ENCODE measurements at places on chromosomes 5 and 9.
A peak's percentile ranks its signal among the peaks of the same experiment; 100 is the strongest.

DNA sequence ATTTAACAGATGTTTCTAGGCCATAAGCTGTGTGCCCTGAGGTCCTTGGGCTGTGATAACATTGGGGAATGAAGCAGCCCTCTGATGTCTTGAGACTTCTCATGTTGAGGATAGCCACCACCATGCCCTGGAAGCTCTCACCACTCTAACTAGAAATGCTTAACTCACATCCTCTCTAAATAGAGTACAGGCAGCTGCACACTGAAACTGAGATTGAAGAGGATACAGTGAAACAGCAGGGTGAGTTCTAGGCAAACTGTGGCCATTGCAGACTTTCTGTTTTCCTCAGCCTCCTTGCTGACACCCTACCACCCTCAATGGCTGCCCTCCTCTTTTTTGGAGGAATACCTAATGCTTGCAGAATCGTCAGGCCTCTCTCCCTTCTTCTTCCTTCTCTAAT lies 22.4 kb downstream of the UTP15 start:
- DNase-seq, result no peak

DNA sequence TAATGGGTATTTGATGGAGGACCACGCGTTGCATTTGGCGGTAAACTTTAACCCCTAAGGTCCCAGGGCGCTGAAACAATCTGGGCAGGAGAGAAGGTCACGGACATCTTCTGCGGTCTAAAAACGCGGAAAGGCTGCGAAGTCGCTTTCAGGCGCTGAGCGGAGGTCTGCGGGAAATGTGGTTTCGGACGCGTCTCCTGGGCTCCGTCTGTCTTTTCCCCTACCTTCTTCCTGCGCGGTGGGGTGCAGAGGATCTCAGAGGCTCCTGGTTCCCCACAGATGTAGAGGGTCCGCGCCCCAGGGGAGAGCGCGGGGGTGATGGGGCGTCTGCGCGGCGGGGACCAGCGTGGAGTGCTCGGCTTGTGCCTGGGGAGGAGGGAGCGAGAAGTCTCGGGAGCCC lies 58.4 kb downstream of the ZNF510 start:
- no peak for DNase-seq

DNA sequence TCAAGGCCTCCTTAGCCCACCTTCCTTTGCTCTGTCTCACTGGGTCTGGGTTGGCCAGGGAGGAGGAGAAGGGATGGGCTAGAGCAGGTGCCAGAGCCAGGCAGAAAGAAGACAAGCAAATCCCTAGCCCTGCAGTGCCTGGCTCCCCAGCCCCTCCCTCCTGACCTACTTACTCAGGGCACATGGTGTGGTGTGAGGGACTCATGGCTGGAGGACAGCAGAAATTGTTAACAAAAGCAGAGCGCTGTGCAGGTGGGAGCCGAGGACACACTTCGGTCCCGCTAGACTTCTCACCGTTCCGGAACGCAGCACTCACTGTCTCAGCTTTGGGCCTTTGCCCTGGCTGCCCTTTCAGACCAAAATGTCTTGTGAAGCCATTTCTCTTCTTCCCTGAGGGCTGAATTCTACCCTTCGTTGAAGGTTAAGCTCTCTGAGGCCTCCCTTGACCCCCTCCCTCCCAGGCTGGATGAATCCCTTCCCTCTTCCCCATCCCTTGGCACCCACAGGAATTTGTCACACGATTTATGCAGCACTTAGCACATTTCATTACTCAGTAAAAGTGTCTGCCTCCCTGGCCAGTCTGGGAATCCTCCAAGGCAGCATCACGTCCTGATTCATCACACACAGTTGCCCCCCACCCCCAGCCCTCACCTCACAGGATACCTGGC lies 263.9 kb upstream of the TRPC7 start:
- no peak for DNase-seq

DNA sequence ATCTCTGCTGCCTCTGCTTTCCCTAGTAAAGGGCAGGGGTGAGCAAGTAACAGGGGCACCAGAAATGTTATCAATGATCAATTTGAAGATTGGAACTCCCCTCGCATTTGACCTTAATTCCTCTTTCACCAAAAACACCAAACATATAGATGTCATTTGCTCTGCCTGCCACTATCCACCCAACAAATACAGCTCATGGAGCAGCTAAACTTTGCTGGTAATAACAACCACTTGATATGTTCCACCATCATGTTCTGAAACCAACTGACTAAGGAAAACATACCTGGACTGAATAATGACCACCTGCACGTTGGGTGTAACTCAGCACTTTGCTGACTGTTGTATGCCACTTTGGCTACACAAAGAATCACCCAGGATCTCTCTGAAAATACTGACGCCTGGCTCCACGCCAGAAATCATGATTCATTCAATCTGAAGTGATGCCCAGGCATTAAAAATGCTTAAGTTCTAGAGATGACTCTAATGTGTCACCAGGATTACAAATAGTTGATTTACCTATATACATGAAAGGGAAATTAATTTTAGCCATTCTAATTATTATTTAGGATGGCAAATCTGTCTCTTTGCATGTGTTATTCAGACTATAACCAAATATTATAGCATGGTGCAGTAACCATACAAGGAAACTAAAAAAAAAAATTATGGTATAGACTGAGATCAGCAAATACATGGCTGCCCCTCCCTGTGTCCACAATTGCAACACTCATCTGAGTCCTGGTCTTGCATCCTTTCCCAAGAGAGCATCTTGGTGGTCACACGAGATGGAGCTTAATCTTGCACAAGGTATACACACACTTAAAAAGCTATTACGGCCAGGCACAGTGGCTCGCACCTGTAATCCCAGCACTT lies 43.1 kb upstream of the TTC39B start:
- DNase-seq, result peak; percentile 66

DNA sequence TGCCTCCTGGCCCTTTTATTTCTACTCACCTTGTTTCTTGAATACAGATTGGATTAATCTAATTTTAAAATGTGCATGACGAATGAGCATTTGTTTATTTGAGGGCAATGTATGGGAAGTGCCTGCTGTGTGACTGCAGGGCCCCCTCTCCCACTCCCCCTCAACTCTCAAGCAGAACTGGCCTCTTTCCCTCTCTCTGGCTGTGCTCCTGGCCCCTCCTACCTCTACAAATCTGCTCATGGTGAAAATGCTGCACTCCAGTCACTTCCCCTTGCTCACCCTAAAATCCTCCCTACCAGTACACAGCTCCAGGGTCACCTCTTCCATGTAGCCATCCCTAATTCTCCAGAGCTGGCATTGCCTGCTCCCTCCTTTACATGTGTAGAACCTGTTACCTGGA lies 17.2 kb upstream of the NDST1 start:
- DNase-seq, result no peak

DNA sequence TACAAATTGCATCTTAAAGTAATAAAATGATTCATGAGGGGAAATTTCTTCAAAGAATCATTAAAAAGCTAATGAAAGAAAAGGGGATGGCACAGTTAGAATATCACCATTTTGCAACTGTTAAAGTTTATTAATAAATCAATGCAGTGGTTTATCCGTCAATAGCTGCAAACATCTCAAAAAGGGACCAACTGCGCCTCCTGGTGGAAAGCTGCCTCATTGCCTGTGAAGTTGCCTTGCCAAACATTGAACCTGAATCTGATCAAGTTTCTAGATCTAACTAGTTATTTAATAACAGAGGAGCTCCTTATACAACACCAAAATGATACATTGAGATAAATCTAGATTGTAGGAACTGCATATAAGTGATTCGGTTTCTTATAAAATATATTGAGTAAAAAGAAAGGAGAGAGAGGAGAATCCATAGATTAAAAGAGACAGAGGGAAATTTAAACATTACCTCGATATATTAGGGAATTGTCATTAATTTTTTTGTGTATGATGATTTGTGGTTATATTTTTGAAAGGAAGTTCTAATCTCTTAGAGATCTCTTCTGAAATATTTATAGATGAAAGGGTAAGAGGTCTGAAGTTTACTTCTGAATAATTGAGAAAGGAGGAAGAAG lies 6.9 kb upstream of the NDUFB6 start:
- peak; percentile 59 for DNase-seq

DNA sequence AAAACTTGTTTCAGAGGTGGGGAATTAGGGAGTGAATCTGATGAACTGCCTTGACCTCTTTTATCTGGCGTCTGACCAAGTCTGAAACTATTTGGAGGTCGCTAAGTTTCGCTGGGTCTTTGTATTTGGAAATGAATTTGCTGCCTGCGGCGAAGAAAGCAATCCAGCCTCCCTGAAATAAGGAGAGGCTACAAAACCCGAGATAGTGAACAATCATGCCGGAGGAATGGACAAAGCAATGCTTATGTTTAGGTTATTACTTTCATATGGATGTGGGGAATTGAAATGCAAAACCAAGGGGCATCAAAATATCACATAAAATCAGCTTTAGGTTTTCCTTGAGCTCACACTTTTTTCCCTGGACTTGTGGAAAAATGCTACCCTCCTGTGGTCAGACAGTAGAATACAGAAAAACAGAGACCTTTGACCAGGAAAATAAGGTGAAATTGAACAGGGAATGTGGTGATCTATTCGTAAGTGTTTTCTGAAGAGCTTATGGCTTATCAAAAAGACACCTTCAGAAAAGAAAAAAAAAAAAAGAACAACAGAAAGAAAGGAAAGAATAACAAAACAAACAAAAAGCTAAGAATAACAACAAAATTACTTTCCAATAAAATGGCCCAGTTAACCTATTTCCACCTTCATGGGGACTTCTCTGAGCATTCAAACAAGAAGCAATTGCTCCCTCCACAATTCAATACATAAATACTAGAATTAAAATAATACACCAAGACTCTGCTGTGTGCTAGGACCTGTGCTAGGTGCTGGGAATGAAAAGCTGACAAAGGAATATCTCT lies 68.6 kb upstream of the DPYSL3 start:
- peak; percentile 68 for DNase-seq

GRCh38 chr5:140588311-140589070 lies 23.9 kb downstream of the SLC35A4 start:
- no peak for DNase-seq

GRCh38 chr5:151703227-151703626 lies 16.5 kb upstream of the SPARC start:
- DNase-seq, result no peak

DNA sequence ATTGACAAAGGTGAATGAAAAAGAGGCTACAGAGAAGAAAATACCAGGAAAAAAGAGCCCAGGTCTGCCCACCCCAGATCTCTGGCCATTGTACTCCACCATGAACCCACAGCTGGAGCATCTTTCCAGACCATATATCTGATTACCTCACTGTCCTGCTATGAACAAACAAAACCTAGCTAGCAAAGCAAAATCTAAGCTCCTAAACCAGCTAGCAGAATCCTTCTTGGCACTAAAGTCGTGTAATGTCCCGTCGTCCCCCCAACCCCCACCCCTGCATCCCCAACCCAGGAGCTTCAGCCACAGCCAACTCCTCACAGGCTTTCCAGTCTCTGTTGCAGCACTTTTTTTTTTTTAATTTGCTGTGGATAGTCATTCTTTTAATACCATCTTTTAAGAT lies 2.5 kb downstream of the C1QTNF3 start:
- DNase-seq, result no peak

- no peak for DNase-seq
Measured at GRCh38 chr9:73753171-73753570, 601.5 kb downstream of the ANXA1 start.

All from RKO (cell line).